ENCODE measurements at places on chromosomes 5 and 9. TPM values are rescaled to one million over a fixed set of nuclear protein-coding genes. Genes with fewer than 3 reads are reported as not detected.

GRCh38 chr9:95887926-95888497, 12.5 kb downstream of the ERCC6L2 start:
- H3K27ac ChIP-seq: no peak overlapping the region
- no peak for DNase-seq

DNA sequence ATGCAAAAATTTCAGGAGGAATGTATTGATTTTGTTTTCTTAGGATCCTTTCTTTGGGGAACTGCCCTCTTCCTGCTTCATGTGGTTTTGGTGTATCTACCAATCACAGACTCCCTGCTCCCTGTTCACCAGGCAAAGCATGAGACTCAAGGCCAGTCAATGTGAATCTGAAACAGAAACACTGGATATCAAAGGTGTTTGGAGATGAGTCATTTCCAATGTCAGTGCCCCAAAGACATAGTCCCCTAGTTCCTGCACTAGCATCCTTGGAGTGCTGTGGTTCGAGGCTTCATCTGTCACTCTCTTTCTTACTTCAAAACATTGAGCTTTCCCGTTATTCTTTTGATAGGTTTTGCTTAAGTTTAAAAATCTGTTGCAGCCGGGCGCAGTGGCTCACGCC, 8.1 kb downstream of the PPP3R2 start:
- no peaks in the 10 kb centered on the region for H3K36me3 ChIP-seq
- no peak for DNase-seq
- H3K27ac ChIP-seq: no peak overlapping the region
- no peaks in the 10 kb centered on the region for H3K4me1 ChIP-seq
- no peak overlapping the region for H3K4me3 ChIP-seq
- no peaks in the 10 kb centered on the region for H3K27me3 ChIP-seq

The ATP6V1G1 gene
- total RNA-seq: 152 TPM

The TRAF2 gene
- total RNA-seq: 10.8 TPM

The LMAN2 gene
- 144 TPM for total RNA-seq

The SLC6A18 gene
- total RNA-seq: not detected

The SAXO1 gene
- 1.0 TPM for total RNA-seq
